ENCODE measurements at places on chromosomes 4 and X.

GRCh38 chrX:129785160-129785947, 5.6 kb downstream of the SASH3 start:
- DNase-seq, result no peak

DNA sequence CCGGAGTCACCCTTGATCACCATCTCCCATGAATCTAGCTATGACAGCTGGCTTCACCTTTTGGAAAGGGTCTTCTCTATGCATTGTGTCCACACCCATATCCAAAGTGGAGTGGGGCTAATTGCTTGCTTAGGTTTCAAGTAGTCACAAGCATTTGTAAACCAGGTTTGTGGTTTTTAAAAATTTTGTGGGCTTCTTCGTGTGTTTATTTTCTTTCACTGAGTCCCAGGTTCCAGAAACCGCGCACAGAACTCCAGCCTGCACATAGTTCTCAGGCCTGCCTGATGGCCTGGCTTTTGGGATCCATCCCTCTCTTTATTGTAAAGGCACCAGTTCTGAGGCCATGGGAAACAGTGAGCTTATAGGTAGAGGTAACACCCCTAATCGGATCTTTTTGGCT, 70.2 kb upstream of the TLR3 start:
- DNase-seq, result no peak

DNA sequence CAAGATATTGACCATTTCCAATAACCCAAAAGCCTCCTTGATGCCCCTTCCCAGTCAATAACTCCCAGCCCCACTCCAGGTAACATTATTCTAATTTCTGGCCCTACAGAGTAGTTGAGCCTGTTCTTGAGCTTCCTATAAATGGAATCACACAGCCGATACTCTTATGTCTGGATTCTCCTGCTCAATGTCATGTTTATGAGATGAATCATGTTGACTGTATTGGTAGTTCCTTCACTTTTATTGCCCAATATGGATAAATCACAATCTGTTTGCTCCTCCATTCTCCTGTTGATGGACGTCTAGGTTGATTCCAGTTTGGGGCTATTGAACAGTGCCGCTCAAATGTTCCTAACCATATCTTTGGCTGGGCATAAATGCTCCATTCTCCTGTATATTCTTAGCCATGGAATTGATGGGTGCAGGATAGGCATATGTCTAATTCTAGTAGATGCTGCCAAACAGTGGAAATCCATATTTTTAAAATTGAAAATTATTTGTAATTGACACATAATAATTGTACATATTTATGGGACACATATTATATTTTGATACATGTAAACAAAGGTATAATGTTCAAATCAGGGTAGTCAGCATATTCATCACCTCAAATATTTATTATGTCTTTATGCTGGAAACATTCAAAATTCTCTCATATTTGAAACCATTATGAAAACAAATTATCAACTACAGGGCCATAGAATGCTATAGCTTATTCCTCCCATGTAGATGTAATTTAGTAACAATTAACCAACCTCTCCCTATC, 40.5 kb upstream of the SLC2A9 start:
- DNase-seq, result no peak

GRCh38 chrX:16185725-16186136, 18.4 kb downstream of the MAGEB17 start:
- DNase-seq, result no peak

DNA sequence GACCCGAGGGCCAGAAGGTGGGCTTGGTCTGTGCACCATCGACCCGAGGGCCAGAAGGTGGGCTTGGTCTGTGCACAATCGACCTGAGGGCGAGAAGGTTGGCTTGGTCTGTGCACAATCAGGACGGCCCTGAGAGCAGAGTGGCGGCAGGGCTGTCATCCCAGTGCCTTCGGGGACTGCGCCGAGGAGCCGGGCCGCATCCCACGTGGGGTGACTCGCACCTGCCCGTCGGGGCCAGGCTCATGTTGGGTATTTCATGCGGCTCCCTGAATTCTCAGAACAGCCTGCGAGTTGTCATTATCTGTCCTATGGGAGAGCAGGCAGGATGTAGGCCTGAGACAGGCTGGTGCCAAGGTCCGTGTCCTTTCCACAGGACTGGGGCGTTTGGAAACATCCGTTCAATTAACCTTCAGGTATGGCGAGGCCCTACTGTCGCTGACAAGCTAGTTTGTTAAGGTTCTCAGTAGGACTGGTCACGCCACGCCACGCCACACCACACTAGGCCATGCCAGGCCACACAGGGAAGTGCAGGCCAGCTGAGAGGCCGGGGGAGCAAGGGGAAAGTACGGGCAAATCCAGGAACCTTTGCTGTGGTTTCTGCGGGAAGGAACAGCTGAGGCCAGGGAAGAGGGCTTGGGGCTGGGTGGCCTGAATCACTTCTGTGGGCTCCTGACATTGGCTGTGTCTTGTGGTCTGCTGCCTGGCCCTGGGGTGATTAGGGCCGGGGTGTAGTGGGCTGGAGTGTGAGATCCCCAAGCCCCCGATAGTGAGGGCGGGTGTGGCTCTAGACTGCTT, 182.9 kb downstream of the AFAP1 start:
- DNase-seq, result no peak

GRCh38 chr4:17680559-17681280, 66.3 kb downstream of the MED28 start:
- DNase-seq, result no peak

GRCh38 chr4:139628184-139629012, 37.2 kb upstream of the MGST2 start:
- peak; percentile 26 for DNase-seq

- DNase-seq, result no peak
Observed at GRCh38 chrX:115978068-115978467, 192.5 kb upstream of the AGTR2 start.

DNA sequence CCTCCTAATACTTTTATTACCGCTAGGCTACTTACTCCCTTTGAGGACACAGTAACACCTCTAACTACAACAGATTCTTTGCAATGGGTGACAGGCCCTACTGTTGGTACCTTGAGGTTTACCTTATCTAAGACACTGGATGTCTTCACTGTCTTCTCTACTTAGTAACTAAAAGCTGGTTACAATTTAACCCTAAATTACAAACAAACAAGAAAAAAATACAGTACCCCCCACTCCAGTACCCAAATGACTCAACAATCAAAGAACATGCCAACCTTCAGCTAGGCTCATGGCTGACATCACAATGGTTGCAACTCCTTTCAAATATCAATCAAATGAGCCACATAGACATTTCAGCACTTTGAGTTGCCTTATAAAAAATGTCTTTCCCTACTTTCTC, 198.0 kb downstream of the GUCY2F start:
- DNase-seq, result no peak

DNA sequence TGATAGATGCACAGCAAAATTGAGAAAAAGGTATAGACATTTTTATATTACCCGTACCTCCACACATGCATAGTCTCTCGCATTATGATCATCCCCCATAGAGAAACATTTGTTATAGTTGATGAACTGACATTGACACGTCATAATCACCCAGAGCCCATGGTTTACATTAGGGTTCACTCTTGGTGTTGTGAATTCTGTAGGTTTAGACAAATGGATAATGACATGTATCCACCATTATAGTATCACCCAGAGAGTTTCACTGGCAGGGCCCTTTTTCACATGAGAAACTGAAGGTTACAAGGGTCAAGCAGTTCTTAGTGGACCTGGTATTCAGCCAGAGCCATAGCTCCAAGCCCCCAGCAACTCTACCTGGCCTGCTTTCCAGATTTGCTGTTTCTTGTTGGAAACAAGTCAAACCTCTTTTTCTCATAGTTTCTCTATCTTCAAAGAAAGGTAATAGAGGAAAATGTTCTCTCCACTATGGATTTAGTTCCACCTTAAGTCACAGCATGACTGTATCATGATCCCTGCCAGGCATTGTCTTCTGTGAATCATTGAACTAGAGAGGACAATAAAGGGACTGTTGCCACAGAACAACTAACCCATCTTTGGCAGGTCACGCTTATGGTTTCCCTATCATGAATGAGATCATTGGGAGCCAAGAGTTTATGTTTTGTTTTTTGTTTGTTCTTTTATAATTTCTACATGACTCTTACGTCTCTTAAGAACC, 64.0 kb downstream of the HHIP start:
- no peak for DNase-seq

DNA sequence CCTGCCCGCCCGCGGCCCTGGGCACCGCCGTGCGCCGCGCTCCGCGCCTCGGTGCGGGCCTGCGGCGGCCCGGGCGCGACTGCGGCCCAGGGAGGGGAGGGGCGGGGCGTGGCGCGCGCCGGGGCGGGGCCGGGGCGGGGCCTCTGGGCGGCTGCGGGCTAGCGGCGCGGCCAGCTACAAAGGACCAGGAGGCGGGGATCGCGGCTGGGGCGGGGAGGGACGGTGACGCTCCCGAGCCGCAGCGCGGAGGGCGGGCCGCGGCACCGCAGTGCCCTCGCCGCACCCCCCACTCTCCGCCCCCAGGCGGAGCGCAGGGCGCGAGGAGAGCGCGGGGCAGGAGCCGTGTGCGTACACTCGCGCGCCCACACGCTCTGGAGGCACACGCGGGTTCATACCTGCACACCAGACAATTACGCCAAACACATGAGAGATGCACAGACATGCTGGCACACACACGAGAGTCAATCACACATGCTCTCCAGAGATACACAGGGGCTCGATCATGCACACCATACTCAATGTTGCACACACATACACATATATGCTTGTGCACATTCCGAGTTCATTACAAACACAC, at the start of gene CRMP1:
Gene CRMP1 (minus strand): TSS at position 83 of the 577 bp plus-strand sequence. CDS start 117 bp downstream, outside the sequence.
- peak; percentile 34 for DNase-seq

GRCh38 chr4:141388481-141388880, 167.8 kb downstream of the ZNF330 start:
- DNase-seq, result no peak

GRCh38 chr4:103498161-103499070, 221.4 kb downstream of the TACR3 start:
- no peak for DNase-seq

DNA sequence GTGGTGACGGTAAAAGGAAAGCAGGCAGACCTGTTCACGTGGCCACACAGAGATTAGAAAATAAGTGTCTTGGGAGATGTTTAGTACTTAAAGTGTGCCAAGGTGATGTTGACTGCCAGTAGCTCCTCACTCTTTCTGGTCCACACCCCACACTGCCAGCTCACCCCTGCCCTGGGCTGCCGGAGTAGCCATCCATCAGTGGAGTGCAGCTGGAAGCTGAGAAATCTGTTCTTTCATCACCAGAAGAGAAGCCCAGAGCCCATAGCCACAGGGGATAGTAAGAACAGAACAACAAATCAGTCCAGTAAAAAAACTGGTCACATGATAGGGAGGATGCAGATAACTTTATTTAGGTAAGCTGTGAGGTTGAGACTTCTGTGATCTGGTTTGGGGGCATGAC, 64.1 kb downstream of the WWC2 start:
- DNase-seq, result no peak

DNA sequence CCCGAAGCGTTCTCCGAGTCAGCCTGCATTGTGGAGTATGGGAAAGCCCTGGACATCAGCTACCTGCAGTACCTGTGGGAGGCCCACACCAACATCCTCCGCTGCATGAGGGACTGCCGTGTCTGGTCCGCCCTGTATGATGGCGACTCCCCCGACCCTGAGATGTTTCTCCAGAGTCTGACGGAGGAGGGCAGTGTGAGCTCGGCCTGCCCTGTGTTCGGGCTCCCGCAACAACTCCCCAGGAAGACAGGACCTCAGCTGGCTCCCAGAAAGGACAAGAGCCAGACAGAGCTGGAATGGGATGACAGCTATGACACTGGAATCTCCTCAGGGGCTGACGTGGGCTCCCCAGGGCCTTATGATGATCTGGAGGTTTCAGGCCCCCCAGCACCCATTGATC, 111.3 kb downstream of the GATB start:
- DNase-seq, result no peak

GRCh38 chr4:1996866-1997611, 11.7 kb downstream of the NELFA start:
- no peak for DNase-seq

GRCh38 chr4:42519803-42520417, 122.6 kb downstream of the SHISA3 start:
- no peak for DNase-seq

DNA sequence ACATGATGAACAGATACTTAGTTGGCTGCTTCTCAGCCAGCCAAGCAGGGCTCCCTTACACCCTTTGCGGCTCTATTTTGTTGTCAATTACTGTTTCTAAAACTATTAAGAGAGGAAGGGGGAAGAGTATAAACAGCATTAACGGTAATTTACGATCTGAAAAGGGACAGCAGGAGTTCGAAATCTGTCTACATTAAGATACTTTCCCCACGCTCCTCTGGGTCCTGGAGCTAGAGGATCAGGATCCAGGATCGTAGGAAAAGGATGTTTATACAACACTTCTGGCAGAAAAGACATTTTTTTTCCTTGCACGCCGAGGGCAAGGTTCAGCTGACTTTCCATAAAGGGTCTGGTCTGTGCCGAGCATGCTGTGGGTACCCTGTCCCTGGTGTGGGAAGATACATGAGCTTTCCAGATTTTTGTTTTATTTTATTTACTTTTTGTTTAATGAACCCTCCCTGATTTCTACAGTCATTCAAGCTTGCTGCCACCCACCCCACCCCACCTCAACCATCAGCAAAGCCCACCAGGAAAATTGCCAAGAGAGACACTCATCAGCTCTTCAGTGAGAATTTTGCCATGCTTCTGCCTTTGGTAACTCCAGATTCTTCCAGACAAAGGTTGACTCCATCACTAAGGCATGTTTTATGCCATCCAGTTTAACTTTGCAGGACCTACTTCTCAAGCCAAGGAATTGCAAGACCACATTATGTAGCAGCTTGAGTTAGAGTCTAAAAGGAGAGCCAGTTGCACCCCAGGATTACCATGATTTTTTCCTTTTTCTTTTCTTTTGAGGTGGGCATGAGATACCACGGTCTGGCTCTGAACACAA, 188.1 kb downstream of the QDPR start:
- no peak for DNase-seq

DNA sequence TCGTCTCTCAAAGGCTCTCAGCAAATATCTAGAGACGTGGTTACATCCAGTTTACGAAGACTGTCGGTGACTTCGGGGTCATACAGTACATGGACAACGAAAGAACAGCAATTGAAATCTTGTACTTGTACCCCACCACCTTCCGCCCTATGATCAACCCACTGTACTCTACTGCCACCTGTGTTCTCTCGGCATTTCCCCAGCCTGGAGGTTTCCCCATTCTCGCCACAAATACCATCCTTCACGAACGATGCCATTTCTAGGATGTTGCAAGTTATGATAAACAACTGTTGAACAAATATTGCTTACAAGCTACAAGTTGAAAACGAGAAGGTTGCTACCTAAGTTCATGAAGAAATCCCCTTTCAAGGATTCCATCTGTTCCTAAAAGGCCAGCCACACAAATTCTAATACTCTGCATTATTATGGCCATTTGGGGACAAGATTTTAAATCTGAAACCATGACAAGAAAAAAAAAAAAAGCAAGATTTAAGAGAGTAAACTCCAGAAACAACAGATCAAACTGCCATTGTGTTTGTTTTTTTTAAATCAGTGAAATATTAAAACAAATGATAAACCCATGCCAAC, 1.6 kb downstream of the APBB2 start:
- peak; percentile 37 for DNase-seq

GRCh38 chrX:80747832-80748231, 61.8 kb downstream of the BRWD3 start:
- DNase-seq, result no peak

- DNase-seq, result no peak
Observed at GRCh38 chrX:48045410-48046311, 25.8 kb downstream of the ZNF630 start.
